ENCODE measurements at places on chromosomes 4 and X.
A peak's percentile ranks its signal among the peaks of the same experiment; 100 is the strongest.

- no peak for DNase-seq
Measured at GRCh38 chr4:146232131-146232722, 17.9 kb downstream of the REELD1 start.

- DNase-seq: peak; percentile 55
Measured at GRCh38 chrX:2967998-2968909, 38.1 kb upstream of the ARSH start.

GRCh38 chrX:18707426-18708049 is at the start of gene PPEF1:
Gene PPEF1 (plus strand): TSS chrX:18707645. CDS start chrX:18707781, 136 bp downstream.
- no peak for DNase-seq

GRCh38 chr4:38461342-38461741 is 202.7 kb upstream of the KLF3 start:
- DNase-seq: no peak

- no peak for DNase-seq
Measured at GRCh38 chr4:16224264-16225166, 1.8 kb downstream of the TAPT1 start.

DNA sequence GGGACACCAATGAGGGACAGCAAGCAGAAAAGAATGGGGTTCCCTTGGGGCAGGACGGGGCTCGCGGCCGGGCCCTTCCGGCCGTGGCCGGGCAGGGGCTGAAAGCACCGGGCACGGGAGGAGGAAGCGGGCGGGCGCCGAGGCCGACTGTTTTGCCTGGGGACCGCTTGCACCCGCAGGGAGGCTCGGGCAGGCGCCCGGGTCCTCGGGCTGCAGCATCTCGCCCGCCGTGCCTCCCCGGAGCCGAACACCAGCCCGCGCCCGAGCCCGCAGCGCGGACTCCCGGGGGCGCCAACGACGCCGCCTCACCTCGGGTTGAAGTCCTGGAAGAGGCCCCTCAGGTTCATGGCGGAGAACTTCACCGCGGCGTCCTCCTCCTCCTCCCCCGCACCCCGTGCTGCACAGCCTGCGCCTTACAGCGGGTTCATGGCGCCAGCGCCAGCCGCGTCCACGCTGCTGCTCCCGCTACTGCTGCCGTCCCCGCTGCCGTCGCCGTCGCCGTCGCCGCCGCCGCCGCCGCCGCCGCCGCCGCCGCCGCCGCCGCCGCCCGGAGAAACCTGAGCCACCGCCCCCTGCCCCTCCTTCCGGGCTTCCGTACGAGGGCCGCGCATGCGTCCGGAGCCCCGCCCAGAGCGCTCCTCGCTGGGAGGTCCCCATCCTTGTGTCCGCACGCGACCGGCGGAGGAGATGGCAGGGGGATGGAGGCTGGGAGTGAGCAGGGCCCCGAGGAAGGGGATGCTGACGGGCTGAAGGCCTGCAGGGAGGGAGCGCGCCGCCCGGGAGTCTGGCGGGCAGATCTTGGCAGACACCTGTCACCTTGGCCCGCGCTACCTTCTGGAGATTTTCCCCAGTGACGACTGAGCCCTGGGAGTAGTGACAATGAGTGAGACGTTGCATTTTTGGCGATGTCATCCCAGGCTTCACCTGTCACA is at the start of gene TMEM185A:
TSS of gene TMEM185A (minus strand) at position 559 of the 932 bp plus-strand sequence. CDS start at position 347, 212 bp downstream.
- DNase-seq: peak; percentile 37

- no peak for DNase-seq
Measured at GRCh38 chr4:89539374-89539773, 231.8 kb upstream of the GPRIN3 start.

DNA sequence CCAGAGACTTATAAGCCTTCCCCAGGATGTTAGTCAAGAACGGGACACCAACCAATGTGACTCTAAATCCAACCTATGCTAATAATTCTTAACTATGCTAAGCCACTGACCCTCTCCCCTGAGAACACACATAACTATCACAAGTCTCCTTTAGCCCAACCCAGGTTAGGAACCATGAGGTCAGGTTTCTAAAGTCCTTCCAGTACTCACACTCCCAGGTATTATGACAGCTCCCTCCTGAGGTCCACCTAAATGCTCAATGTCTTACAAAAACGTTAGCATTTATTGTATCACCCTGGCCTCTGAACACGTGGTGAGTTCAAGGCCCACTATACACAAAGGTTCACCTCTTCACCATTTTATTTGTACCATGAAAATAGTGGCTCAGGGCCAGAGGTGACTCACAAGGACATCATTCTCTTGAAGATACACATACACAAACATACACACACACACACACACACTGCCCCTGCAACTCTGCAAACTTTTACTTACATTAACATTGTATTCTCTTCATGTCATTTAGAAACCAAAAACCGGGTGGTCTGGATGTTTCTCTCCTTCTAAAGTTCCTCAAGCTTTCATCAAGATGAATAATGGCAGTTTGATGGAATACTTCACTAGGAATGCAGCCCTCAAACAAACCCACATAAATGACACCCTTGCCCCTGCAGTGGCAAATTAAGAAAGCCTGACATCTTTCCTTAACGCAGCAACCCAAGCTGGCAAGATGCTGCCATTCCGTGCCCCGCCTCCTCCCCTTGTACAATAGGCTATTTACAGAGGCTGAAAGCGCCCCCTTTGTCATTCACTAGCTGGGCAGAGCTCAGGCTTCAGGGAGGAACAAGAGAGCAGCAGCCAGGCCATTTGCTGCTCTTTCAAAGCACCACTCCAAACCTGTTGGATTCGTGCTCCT is 17.7 kb downstream of the ACSL1 start:
- peak; percentile 90 for DNase-seq

GRCh38 chr4:155805016-155805415 is 46.2 kb downstream of the GUCY1B1 start:
- DNase-seq: no peak

DNA sequence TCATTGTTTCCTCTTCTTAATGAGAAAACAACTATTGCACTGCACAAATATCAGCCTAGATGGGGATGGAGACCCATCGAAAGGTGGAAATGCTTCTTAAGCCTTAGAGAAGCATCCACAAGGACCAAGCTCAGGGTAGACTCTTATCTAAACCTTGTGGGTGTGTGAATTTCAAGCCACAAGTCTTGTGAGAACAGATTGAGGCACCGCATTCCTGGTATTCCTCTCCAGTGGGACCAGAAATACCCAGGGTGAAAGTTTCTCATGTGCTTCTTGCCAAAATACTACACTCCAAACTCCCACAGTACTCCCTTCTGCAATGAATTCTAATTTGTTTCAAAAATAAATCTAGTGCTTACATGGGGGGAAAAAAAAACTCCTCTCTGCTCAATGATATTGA is 375.6 kb downstream of the PDGFC start:
- no peak for DNase-seq

GRCh38 chrX:16785247-16786138 is 773 bp upstream of the TXLNG start:
- DNase-seq: no peak

DNA sequence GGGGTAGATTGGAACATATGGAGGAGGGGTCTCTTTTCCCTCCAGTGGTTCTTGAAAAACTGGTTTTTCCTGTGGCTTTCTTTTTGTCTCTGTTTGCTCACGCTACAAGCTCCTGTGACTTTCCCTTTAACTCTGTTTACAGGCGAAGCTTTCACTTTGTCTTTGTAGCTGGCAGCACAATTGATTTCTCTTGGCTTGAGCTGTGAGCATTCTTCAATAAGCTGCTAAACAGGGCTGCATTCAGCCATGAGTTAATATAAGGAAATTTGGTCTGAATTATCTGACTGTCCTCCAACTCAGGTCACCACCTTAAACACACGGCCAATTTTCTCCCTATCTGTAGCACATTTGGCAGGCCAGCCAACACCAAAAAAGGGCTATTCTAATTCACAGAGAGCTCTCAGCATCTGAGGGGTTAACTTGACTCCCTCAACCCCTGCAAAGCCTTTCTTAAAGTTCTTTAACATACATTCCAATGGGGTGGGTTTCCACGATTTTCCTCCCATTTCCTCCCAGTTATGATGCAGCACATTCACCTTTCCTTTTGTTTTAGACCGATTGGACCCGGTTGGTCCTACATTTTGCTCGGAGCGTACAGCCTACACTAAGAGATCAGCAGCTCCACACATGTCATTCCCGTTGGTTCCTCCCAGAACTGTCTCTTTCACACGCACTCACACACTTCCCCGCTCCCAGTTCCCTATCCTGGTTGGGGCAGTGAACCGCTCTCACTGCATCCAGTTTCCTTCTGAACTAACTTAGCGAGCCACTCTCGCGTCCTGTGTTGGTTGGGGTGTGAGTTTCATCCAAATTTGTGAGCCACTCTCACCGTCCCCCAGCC is 45.4 kb downstream of the UGT2A3 start:
- DNase-seq: no peak

Data from midbrain (tissue), 1 donor.